ENCODE measurements at places on chromosomes 3 and 15.

- no peak for DNase-seq
Observed at GRCh38 chr15:74783072-74783807, 1.4 kb downstream of the CSK start.

- DNase-seq, result no peak
Observed at GRCh38 chr3:59016930-59017616, 32.8 kb downstream of the CFAP20DC start.

DNA sequence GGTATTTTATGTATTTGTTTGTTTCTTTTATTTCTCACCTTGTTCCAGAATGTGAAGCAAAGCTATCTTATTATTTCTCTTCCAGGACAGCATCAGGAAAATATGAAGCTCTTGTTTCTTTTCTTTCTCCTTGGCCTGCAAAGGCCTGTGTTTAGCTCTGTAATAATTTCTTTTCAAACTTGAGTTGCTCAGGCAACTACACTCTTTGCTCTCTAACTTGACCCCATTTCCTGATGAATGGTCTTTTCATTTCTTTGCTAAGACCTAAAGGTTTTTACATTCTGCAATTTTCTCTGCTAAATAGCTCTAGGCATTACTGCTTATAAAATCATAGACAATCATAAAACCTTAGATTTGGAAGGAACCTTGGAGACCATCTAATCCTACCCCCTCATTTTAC is 26.2 kb upstream of the ZNF770 start:
- no peak for DNase-seq

DNA sequence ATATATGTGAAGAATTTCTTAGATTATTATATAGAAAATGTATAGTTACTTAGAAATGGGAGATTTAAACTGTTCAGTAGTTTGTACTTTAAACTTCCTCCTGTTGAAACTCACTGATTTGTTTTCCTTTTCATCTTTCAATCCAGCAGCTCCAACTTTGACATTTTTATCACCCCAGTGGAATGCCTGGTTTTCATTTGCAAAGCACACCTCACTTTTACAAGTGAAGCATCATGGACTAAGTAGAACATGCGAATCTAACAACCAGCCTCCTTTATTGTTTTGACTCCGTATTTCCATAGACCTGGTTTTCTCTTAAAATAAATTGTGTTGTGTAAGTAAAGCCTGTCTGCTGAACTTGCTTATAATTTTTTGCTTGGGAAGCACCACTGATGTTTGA is 97.8 kb upstream of the ROBO2 start:
- no peak for DNase-seq

Measured in T follicular helper cell (primary cell).